Skin of body (tissue), 3 donors: ENCODE measurements at places on chromosomes 1 and 21. TPM values are rescaled to one million over a fixed set of nuclear protein-coding genes. Genes with fewer than 3 reads are reported as not detected.

Gene HTR1D
- total RNA-seq, result not detected

Gene C1orf87
- 0.20 TPM for total RNA-seq

DNA sequence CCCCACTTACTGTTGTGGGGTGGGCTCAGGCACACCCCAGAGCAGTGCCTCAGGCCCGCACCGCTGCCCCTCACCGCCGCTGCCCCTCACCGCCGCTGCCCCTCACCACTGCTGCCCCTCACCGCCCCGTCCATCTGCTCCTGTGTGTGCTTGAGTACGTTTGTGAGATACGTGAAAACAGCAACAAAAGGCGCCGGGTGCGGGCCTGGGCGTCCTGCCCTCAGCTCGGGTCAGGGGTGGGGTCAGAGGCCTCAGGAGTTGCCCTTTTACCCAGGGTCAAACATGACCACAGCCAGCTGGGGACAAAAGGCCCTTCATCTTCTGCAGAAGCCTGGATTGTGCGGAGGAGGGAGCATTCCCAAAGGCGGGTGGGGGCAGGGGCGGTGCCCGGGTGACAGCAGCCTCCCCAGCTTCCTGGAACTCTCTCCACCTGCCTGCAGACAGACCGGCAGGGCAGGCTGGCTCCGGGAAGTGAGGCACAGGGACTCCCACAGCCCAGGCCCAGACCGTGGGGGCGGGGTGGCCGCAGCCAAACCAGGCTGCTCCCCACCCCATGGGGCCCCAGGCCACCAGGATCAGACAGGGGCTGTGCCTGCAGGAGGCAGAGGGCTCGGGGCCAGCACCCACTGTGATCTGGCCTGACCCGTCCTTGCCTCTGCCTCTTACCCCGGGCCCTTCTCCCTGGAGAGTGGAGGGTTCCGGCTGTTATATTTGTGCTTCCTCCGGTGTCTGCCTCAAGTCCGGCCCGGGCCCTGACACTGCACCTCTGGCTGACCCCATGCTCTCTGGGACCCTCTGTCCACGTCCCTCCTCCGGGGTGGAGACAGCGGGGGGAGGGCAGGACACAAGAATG lies 2.3 kb upstream of the VWA1 start:
- peak; percentile 41 for DNase-seq

DNA sequence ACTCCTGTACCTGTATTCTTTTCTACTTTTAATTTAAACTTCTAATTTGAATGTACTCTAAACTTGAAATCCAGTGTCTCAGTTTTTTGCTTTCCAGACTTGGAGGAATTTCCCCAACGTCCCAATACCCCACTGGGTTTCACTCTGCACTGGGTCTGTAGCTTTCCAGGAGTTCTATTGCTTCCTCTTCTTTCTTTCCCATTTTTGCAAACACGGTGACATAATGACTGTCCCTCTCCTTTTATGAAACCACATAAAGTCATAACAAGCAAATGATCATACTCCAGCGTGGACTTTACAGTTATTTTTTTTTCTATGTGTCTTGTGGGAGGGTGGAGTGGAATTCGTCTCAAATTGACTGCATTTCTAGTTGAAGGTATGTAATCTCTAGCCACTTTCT lies 97.1 kb downstream of the FASLG start:
- DNase-seq, result no peak

DNA sequence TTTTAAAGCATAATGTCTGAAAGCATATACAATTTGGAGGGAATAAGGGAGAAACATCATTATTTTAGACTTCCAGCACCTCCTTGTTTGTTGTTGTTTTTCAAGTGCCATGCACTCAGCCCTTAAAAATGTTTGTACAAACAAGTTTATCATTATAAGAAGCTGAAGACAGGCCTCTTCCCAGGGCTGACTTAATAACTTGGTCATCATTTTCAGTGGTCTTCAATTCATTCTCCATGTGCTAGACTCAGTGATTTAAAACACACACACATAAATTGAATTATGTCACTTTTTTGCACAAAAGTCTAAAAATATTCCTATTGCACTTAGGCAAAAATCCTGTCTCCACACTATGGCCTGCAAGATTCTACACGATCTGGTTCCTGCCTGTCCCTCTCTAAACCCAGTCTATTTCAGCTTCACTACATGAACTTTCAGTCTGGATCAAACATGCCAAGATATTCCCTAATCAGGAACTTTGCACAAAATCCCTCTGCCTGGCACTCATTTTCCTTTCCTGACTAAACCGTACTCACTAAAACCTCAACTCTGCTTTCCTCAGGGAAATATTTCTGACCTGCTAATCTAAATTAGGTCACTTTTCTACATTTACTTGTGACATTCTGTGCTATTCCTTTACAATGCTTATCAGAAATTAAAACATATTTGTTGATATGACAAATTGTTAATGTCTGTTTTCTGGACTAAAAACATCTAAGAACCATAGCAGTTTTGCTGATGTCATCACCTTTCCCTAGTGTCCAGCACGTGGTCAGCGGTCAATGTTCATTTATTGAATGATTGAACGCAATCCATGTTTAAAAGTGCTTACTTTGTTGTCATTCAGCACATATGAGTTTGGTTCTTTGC lies 14.8 kb upstream of the GBP5 start:
- no peak for DNase-seq

- no peak for DNase-seq
Observed at GRCh38 chr1:90358448-90358847, 358.7 kb downstream of the BARHL2 start.

- DNase-seq, result no peak
Observed at GRCh38 chr1:203702130-203702577, 62.8 kb upstream of the LAX1 start.

GRCh38 chr1:147591261-147591891 lies 50.1 kb downstream of the BCL9 start:
- DNase-seq, result no peak

Gene CNKSR1
- total RNA-seq, result 6.9 TPM

GRCh38 chr21:41054018-41054578 lies 113.9 kb upstream of the BACE2 start:
- DNase-seq, result no peak

GRCh38 chr1:11784256-11784992 lies 21.3 kb downstream of the MTHFR start:
- DNase-seq, result no peak

DNA sequence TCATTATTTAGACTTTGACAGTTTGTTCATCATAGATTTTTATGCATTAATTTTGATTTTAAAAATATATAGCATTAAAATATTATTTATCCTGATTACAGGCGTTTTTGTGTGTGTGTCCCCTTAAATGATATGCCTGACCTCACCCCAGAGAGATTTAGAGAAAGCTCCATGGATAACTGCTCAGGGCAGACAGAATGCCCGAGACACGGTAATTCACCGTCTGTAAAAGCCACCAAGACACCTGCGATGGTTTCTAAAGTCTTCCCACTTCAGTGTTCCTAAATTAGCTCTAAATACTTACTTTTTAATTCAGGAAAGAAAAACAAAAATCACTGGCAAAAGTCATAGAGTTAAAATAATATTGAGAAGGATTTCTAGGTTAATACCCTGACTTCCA lies 350.6 kb upstream of the RUNX1 start:
- DNase-seq, result no peak

GRCh38 chr1:55478742-55479141 lies 263.6 kb upstream of the USP24 start:
- DNase-seq, result no peak

- no peak for DNase-seq
Observed at GRCh38 chr1:26288311-26288941, 8.5 kb downstream of the SH3BGRL3 start.

GRCh38 chr21:26019236-26019635 lies 151.3 kb downstream of the APP start:
- DNase-seq, result no peak

DNA sequence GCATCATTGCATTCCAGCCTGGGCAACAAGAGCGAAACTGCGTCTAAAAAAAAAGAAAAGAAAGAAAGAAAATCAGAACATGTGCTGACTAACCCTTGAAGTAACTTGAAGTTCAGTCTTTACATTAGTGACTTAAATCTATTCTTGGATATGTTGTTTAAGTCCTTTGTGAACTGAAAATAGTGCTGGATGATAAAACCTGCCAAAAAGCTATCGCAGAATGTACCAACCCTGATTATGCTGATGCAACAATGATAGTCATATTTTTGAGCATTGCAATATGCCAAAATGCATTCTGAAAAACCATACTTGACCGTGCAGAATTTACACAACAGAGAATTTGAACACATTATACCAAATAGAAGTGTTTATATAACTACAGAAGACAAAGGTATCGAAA lies 30.7 kb downstream of the SHISAL2A start:
- peak; percentile 62 for DNase-seq

Gene OR2L2
- total RNA-seq, result not detected

Gene LAMB3
- 22.7 TPM for total RNA-seq

DNA sequence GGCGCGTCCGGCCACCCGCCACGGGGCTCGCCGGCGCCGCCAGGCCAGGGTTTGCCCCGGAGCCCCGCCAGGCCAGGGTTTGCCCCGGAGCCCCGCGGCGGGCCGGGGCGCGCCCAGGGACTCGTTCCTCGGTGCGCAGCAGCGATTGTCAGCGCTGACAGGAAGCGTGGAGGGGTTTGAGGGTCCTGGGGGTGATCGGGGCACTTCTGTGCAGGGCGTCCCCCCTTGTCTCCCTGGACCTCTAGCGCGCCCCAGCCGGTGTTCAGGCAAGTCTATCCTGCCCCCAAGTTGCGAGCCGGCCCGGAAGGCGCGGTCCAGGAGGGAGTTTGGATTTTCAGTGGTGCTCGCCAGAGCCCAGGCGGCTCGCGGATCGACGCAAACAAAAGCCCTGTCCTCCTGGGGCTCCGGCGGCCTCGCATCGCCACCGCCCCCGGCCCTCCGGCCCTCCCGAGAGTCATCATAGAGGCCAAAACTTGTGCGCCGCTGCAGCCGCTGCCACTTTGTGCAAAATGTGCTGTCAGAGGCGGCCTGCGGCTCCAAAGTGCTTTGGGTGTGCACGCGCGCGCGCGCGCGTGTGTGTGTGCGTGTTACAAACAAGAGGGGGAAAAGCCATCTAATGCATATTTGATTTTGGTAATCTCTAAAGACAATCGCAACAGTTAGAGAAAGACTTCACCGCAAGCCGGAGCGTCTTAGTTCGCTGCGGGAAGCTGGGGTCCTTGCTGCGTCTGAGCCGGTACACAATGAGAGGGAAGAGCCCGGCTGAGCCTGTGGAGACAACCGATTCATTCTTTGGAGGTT lies 1.0 kb downstream of the ROR1 start:
- no peak for DNase-seq

GRCh38 chr1:11858968-11859871 lies 475 bp upstream of the NPPB start:
- no peak for DNase-seq

Gene ATP1A1
- 109 TPM for total RNA-seq

- DNase-seq, result peak; percentile 96
Observed at GRCh38 chr1:22025368-22026155, 24.1 kb downstream of the CELA3A start.

GRCh38 chr1:21308847-21309652 lies 18.8 kb upstream of the ECE1 start:
- DNase-seq, result no peak

DNA sequence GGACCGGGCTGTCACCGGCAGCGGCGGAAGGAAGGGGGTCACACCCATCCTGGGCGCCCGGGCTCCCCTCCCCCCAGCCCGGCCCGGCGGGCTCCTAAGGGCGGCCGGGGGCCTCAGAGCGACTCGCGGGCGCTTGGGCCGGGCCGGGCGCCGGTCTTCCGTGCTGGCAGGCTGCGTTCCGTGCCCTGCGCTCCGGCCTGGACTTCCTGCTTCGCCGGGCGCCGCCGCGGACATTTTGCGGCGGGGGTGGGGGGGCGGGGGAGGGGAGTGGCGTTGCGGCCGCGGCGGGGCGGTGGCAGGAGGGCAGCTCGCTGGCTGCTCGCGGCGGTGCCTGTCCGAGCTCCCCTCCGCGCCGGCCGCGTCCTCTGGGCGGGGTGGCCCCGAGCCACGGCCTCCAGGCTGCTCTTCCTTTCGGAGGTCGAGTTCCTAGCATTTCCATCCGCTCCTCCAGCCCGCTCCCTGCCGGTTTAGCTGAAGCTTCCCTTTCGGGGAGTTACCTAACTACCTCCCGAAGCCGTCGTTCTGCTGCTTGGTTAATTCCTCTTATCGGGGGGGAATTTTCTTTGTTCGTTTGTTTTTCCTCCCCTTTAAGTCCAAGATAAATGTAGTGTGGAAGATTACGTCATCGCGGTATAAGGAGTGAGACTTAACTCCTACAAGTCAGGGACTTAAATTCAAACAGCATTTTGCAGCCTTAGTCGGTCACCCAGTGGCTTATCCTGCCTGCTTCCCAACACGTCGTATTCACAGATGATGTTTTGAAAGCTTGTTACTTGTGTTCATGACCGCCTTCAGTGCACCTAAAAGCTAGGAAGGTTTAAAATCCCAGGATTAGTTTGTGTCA lies 730 bp downstream of the CDC42 start:
- peak; percentile 72 for DNase-seq

Gene PTPRF
- total RNA-seq, result 79.3 TPM

- DNase-seq, result no peak
Observed at GRCh38 chr1:101497881-101498559, 261.2 kb downstream of the S1PR1 start.

DNA sequence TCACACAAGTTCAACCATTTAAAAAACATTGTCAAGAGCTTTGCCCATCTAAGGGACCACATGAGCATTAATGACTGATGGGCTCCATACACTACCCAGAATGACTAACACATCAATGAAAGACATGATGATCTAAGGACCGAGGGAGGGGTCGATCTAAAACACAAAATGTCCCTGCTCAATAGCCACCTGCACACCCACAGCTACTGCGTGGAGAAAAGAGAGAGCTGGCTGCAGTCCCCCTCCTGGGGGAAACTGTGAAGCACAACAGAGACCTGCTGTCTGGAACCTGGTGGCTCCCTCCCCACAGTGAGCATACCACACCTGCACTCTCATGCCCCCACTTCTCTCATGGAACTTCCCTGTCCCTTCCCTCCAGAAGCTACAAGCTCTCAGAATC lies 130.1 kb upstream of the ERG start:
- no peak for DNase-seq

DNA sequence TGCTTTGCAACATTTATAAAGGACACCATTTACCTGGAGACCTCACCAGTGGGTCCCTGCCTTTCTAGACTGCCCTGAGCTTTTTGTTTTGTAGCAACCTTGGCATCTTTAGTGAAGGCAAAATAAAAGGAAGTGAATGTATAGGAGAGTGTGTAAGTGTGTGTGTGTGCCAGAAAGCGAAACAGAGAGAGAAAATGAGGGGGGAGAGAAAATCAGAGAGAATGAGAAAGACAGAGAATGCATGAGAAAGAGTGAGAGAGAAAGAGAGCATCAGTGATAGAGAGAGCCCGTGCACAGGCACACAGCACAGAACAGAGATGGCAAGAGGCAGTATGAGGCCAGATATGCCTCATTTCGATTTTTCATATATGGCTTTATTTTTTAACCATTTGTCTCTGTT lies 57.5 kb downstream of the HSD3B1 start:
- DNase-seq, result no peak

DNA sequence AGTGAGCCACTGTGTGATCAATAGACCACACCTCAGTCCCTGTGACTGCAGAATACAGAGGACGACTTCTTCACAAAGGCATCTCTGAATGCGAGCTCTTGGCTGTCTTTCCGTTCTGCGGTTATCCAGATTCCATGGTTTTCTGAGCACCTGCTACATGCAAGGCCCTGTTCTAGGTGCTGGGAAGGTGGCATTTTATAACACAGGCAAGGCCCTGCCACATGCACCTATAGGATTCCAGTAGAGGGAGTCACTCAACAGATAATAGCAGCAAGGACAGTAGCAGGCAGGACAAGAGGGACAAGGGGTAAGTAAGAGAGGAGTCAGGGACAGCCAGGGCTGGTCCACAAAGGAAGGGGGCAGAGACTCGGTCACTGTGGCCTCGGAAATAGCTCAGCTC lies 9.0 kb downstream of the URB1 start:
- DNase-seq, result no peak
